Epithelial cell of proximal tubule (primary cell): ENCODE measurements at places on chromosomes 11 and 22.

DNA sequence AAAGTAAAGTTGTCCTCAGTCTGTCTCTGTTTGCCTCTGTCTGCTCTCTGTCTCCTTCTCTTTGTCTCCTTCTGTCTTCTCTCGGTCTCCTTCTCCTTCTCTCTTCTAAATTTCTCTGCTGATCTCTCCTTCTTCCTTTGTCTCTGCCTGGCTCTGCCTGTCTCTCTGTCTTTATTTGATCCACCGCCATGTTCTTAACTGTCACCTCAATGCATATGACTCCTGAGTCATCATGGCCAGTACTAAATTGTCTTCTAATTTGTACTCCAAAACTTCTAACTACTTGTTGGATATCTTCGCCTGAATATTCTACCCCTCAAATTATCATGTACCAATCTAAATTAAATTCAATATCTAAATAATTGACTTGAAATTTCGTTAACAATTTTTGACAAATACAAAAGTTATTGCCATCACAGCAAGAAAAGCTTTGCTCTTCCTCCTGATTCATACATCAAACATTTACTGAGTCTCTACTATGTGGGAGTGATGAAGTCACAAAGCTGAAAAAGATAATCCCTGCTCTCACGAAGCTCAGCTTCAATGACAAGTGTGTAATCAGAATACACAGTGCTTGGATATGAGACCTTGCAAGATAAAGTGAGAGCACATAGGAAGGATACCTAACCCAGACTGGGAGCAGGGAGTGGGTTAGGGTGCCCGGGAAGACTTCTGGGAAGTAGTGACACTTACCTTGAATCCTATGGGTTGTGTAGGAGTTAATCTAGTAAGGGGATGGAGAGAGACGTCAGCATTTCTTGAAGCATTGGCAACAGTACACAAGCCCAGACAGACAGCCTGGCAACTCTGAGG is 193.0 kb downstream of the MAML2 start:
- DNase-seq = no peak

GRCh38 chr11:94793822-94794221 is 25.7 kb downstream of the AMOTL1 start:
- no peak for DNase-seq

- no peak for DNase-seq
Observed at GRCh38 chr11:76153571-76153923, 52.8 kb downstream of the WNT11 start.

DNA sequence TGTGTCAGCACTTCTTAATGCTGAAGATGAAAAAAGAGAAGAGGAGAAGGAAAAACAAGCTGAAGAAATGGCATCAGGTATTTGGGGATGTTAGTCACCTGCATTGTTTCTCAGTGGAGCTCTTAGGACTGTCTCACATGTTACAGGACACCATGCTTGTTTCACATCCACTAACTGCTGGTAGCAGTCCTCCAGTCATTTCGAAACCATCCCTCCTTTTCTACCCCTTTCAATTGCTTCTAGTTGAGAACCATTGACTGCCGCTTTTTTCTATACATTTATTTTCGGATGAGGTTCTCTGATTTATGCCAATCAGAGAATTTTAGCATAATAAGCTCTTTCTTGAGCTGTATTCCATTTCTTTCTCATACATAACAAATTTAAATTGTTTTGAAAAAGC is 21.5 kb downstream of the BIRC2 start:
- no peak for DNase-seq

- DNase-seq = no peak
Observed at GRCh38 chr11:128733440-128734102, 39.7 kb downstream of the FLI1 start.

- no peak for DNase-seq
Observed at GRCh38 chr11:3230636-3231549, 1.3 kb downstream of the MRGPRE start.

DNA sequence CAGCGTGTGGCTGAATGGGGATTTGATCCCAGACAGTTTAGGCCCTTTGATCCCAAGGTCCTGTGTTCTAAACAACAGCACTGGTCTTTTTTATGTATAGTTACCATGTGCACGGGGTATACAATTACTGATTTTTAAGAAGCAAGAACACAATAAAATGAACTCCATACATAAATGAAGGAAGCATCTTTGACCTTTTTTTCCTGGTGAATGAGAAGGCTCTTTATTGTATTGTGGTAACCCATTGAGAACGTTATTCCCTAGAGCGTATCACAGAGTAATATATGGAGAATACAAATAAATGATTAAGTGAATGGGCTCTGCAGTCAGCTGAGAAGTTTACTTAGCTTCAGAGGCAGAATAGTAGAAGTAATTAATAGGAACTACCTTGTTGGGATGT is 563.6 kb downstream of the NTM start:
- DNase-seq = no peak
